Activated CD8-positive, alpha-beta T cell treated with anti-CD3 and anti-CD28 coated beads for 36 hours (primary cell): ENCODE measurements at places on chromosomes 7 and 10.

- no peak for DNase-seq
Observed at GRCh38 chr10:121015916-121016315, 164.8 kb downstream of the WDR11 start.

GRCh38 chr7:139573871-139574270, 50.4 kb downstream of the CLEC2L start:
- no peak for DNase-seq

DNA sequence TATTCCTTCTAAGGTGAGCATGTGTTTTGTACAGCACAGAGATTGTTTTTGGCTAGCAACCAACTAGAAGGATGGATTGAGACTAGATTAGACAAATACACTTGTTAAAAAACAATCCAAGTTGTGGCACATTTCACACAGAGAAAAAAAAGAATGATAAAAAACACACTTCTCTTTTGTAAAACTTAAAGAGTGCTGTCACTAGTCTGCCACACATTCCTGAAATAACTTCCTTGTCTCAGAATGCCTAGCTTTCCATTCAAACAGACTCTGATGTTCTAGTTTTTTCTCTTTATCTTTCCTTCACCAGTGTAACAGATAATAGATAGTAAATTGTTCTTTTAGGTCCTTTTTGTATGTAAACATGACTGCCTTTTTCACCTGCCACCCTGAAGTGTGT, 11.4 kb downstream of the DLD start:
- DNase-seq, result no peak

DNA sequence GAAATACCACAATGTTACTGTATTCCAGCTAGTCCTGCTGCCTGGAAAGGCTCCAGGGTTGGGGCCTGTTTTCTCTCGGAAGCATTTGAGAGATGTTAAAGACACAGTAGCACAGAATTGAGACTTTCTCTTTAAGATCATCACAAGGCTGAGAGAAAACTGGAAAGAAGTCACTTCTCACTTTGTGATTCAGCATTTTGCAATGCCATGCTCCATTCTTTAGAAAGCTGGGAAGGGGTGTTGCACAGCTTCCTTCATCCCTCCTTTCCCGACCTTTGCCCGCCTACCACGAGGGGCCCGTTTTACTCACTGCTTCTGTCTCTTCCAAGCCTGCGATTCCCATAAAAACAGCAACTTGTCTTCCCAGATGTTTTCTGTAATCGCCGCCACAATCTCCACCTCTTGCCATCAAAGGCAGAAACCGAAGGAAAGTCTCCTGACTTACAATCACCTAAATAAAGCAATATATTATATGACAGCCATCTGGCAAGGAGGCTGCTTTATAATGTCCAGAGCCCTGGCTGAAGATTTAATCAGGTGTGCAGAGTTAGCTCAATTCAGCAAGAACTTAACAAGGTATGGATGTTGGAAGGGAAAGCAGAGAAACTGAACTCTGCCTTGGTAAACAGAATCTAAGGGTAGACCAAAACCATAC, 18.9 kb downstream of the NOD1 start:
- no peak for DNase-seq

DNA sequence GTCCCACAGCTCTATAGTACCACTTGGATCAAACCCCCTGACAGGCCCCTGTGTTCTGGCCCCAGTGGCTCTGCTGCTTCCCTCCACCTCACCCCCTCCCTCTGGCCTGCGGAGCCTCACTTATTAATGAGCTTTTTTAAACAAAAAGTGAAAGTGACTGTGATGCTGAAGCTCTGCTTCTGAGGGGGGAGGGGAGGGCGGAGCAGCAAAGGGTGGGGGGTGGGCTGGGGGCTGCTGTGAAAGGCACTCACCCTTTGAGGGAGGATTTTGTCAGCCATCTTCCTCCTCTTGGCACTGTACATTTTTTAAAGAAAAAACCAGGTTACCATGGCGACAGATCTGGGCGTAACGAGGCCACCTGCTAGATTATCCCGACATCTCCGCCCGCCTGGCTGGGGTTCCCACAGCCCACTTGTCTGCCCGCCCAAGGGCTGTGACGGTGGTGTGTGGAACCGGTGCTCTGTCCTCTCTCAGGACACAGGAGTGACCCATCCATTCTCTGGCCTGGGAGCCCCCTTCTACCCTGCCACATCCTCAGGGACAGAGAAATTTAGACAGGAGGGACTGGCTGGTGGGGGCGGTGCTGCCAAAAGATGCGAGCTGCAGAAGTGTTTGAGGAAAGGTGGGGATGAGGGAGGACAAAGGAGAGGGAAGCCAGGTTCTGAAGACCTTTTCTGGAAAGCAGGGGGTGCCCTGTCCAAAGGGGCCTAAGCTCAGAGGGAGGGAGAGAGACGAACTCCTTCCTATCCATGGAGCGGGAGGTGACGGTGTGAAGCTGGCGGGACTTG, 4.9 kb downstream of the SMARCD3 start:
- DNase-seq, result peak; percentile 59

DNA sequence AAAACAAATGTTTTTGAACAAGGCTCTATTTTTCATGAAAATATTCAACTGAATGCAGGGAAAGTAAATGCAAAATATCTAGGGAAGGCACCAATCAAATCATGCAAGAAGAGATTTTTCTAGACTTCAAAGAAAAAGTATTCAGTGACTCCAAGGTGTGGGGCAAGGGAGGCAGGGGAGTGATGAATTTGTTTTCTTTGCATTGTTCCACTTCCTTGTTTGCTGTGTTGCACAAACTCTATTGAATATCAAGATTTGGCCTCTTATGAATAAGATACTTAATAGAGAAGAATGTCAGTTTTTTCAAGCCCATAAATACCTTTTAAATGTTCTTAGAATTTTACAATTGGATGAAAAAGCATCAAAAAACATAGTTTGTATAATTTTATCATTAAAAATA, 26.4 kb downstream of the STEAP1 start:
- no peak for DNase-seq

DNA sequence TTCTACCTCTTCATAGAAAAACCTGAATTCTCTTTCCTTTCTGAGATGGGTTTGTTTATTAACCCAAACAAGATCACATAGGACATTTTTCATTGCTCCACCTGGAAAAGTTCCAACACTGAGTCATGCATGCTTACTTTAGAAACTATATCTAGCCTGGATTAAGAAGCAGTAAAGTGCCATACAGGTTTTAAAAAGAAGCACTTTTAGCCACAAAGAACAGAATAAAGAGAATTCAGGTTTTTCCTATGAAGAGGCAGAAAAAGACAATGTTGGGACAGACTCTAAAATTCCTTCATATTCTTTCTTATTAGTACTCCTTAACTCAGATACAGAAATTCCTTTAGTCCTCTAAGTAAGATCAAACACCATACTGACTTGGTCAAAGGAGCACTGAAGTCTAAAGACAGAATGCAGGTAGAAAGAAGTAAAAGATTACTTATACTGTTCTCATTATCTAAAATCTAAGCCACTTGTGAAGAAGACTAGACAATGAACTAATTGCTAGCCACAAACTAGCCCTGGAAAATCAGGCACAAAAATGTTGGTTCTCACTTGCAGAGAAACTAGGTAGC, 241.3 kb downstream of the ANK3 start:
- DNase-seq, result no peak

GRCh38 chr7:112063974-112064373, 142.2 kb downstream of the DOCK4 start:
- DNase-seq, result no peak

- no peak for DNase-seq
Observed at GRCh38 chr7:86814661-86815379, 171.1 kb downstream of the GRM3 start.

DNA sequence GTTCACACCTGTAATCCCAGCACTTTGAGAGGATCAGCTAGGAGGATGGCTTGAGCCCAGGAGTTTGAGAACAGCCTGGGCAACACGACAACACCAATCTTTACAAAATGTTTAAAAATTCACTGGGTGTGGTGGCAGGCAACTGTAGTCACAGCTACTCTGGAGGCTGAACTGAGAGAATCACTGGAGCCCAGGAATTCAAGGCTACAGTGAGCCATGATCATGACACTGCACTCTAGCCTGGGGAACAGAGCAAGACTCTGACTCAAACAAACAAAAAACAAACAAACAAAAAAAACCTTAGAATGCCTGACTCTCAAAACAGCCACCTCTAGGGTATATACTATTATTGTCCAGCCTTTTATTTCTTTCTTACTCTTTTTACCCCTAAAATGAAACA, 56.5 kb upstream of the PAPSS2 start:
- DNase-seq, result no peak

DNA sequence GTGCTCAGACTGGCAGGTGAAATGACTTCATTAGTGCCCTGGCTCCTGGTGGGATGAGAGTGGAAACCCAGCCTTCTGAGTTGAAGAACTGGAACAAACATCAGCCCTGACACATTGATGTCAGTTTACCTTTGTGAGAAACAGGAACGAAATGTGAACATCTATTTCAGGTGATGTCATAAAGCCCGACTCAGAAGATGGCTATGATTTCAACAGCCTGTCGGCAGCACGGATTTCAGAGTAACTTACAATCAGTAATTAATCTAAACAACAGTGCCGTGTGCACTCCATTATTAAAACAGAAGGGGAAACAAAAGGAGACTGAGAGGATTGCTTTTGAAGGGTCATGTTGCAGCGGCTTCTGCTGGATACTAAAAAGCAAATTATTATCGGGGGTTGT, 243.2 kb downstream of the FRMD4A start:
- DNase-seq, result no peak

DNA sequence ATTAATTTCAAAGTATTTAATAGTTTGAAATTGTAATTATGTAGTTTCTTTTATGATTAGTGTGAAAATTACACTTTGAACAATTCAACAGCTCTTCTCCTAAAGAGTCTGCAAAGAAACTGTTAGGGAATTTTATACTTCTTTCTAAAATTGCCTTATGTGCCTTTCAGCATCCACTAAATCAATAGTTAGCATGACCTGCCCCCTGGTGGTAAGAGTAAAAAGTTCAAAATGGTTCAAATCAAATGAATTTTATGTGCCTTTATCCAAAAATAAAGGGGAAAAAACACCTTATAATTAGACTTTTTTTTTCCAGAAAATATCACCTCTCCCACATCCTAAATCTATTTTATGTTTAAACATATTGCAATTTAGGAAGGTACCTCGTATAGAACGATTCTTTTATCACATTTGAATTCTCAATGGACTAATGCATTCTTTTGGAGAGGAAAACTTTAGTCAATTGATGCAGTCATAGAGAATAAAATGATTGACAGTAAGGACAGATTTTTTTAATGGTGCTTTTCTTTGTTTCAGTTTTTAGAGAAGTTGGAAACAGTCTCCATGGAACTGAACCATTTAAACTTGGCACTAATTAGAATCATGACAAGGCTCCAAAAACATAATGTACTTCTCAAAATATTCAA, 163.7 kb downstream of the SEMA3D start:
- DNase-seq, result peak; percentile 21
